MCF 10A (cell line): ENCODE measurements at places on chromosomes 7 and 10. TPM values are rescaled to one million over a fixed set of nuclear protein-coding genes. Genes with fewer than 3 reads are reported as not detected.

ACSM6 gene
- not detected in 2 replicates for total RNA-seq

TDRD1 gene
- not detected in 2 replicates for total RNA-seq

CLIP2 gene
- total RNA-seq = 13.7 and 14.2 TPM in 2 replicates

GIMAP2 gene
- not detected in 2 replicates for total RNA-seq
